Chondrocyte (in vitro differentiated cells): ENCODE measurements at places on chromosomes 2 and 18. TPM values are rescaled to one million over a fixed set of nuclear protein-coding genes. Genes with fewer than 3 reads are reported as not detected.

GRCh38 chr2:100893392-100894104 lies 73.6 kb downstream of the NPAS2 start:
- H3K36me3 ChIP-seq = peaks cover 7% of the 10 kb centered on the region
- H3K27me3 ChIP-seq = no peaks in the 10 kb centered on the region
- DNase-seq = no peak

Gene DSC1
- not detected in 3 replicates for total RNA-seq

- H3K27me3 ChIP-seq = no peaks in the 10 kb centered on the region
- H3K36me3 ChIP-seq = no peaks in the 10 kb centered on the region
- DNase-seq = no peak
These were observed 26.8 kb upstream of the EPAS1 start for GRCh38 chr2:46270384-46270783.

DNA sequence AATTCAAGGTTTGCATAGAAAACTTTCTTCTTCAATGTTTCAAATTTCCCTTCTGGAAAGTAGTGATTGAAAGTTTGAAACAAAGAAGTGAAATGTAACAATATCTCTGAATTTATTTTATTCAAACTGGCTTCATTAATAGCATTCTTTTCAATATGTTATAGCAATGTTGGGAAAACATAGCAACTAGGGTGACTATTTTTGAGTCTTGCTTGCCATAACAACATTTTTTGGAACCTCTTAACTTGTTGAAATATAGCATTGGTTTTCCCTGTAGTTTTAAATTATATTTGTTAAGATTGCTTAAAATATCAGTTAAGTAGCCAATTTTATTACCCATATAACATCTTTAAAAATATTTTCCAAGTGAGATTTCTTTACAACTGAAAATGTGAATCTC lies 141.7 kb upstream of the OSR1 start:
- H3K27me3 ChIP-seq = peaks cover 2% of the 10 kb centered on the region
- H3K27ac ChIP-seq = no peak overlapping the region
- DNase-seq = no peak
- H3K4me1 ChIP-seq = no peaks in the 10 kb centered on the region

Gene MCM6
- 21.2 to 44.1 TPM (median 22.2 TPM) in 3 replicates for total RNA-seq

DNA sequence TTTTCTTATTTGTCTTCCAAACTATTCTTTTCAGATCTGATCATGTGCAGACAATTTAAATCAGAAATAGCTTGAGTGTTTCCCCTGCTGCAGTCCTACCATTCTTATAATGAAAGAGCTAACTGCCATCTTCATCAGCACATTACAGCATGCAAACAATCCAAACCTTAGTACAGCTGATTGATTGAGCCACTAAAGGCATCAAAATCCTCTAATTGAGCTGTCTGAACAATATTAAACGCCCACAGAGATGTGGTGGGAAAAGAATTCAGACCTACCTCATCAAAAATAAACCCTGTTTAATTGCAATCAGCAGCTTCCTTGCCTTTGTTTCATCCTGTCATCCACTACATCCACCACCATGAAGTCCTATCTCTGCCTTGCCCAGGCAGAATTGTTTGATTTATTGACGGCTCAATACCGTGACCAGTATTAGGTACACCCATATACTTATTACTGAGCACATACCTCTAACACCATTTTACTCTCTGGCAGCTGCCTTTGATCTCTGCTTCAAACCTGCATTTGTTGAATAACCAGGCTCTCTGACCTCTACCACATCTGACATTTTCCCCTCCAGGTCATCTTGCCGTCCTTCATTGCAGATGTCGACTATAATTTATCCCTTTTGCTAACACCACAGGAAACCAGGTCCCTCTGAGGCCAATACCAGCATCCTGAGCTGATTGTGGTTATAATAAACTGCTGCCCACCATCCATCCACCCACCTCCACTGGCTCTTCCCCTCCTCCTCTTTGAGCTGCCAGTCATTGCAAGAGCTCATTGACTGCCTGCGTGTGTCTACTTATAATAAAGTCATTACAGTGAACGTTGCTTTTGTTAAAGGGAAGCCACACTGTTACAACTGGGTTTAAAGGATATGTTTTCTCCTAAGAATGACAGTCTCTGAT lies 78.5 kb downstream of the RBM43 start:
- H3K36me3 ChIP-seq = no peaks in the 10 kb centered on the region
- no peaks in the 10 kb centered on the region for H3K4me1 ChIP-seq
- H3K4me3 ChIP-seq = no peak overlapping the region
- no peak for DNase-seq
- no peaks in the 10 kb centered on the region for H3K27me3 ChIP-seq

- H3K4me3 ChIP-seq = no peak overlapping the region
- no peaks in the 10 kb centered on the region for H3K27me3 ChIP-seq
- H3K36me3 ChIP-seq = peaks cover 35% of the 10 kb centered on the region
These were observed 51.1 kb downstream of the POLR1A start for GRCh38 chr2:86054535-86055082.

GRCh38 chr2:169452080-169452479 lies 27.2 kb upstream of the BBS5 start:
- H3K27ac ChIP-seq = no peak overlapping the region
- H3K36me3 ChIP-seq = no peaks in the 10 kb centered on the region
- no peak for DNase-seq
- no peaks in the 10 kb centered on the region for H3K4me1 ChIP-seq
- H3K27me3 ChIP-seq = peaks cover 8% of the 10 kb centered on the region

Gene VWC2L
- total RNA-seq = not detected in 3 replicates

Gene SULT1C4
- total RNA-seq = 0.60 to 1.4 TPM (median 1.2 TPM) in 3 replicates
